ENCODE measurements at places on chromosomes 3 and 15.

DNA sequence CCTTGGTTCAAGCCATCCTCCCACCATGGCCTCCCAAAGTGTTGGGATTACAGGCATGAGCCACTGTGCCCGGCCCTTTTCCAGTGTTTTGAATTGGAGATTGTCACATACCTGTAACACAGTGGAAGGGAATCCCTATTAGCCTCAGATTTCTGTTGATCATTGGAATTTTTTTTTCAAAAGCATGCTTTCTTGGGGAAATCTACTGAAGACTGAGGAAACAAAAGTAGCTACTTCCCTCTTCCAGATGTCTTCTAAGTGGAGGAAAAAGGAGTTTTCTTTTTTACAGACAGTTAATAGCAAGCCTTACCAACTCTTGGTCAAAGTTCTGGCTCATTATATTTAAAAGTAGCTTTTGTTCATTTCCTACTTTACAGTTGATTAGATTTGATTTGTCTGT, 33.7 kb downstream of the CHD2 start:
- DNase-seq: no peak

- no peak for DNase-seq
These were observed 785 bp upstream of the IFT57 start for GRCh38 chr3:108222853-108223565.

DNA sequence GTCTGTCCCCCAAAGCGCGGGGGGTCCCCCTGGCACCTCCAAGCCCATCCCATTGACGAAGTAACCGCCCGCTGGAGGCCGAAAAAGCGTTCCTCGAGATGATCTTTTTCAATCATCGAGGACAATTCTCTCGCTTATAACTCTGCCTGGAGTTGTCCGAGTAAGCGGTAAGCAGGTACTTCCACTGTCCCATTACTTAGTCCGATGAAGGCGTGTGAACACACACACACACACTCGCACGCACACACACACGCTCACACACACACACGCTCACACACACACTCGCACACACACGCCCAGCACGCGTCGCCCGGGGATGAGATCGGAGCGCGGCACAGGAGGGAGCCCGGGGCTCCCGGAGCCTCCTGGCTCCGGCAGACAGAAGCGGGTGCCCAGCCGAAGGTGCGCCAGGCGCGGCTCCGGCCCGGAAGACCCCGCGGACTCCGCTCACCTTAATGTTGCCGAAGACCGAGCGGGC, 430 bp downstream of the SLCO2A1 start:
- no peak for DNase-seq

GRCh38 chr3:31364188-31364587, 168.5 kb upstream of the STT3B start:
- no peak for DNase-seq

DNA sequence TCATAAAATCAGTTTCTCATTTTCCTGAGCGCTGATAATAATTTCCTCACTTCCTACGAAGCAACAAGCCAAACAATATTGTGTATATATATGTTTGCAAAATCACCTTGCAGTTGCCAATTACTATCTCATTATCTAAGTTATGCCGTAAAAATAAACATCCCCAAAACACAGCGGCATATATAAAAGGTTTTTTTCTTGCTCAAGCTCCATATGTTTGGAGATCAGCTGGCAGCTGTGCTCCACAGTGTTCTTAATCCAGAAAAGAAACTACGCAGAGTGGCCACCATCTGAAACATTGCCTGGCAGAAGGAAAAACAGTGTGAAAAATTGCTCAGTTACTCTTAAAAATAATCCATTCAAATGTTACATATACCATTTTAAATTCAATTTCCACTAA, 951.4 kb downstream of the PLOD2 start:
- no peak for DNase-seq

- peak; percentile 13 for DNase-seq
These were observed 8.6 kb upstream of the ADAM10 start for GRCh38 chr15:58758141-58758540.

Data from CD4-positive, alpha-beta T cell treated with Interleukin-12 subunit alpha and Interleukin-12 subunit beta, for 1 hour (primary cell).